Stimulated activated CD4-positive, alpha-beta T cell treated with anti-CD3 and anti-CD28 coated beads, Interleukin-4, amount 100 ng/mL, for 1 hour (primary cell): ENCODE measurements at places on chromosomes 7 and 10.

DNA sequence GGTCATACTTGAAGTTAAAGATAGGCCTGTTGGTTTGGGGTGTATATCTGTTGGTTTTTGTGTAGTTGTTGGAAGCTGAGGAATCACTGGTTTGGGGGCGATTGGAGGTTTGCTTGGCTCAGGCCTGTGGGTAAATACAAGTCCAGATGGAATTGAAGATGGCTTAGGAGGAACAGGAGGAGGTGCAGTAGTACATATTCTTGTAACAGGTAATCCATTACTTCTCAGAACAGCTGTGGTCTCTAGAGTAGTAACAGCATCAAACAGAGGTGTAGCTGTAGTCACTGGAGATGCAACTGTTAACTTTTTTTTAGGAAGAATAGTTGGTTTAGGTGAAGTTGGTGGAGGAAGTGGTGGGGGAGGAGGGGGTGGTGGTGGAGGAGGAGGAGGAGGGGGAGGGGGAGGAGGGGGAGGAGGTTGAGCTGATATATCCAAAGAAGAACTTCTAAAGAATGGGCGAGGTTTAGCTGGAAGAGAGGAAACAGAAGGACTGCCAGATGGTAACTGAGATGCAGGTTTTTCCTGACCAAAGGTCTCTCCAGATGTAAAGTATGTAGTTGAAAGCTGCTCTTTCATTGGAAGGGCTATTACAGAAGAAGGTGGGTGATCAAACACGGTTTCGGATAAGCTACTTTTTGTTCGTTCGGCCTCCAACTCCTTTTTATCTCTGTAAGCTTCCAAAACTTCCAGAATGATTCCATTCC, 209.2 kb downstream of the PCLO start:
- DNase-seq = no peak

DNA sequence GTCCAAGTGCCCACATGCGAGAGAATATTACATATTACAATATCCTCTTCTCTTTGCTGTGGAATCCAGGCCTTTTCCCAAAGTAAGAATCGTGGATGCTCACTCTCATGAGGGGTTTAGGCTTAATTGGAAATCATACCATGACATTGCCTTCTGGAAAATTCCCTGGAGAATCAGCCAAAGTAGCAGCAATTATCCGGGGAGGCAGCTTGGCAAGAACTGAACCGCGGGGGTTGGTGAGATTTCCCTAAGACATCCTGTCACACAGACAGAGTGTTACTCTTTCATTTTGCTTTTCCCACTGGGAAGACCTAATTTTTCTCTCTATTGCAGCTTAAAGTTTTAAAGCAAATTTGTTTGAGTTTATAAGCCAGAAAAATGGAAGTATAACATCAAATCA, 463.6 kb upstream of the DPP6 start:
- DNase-seq = no peak

DNA sequence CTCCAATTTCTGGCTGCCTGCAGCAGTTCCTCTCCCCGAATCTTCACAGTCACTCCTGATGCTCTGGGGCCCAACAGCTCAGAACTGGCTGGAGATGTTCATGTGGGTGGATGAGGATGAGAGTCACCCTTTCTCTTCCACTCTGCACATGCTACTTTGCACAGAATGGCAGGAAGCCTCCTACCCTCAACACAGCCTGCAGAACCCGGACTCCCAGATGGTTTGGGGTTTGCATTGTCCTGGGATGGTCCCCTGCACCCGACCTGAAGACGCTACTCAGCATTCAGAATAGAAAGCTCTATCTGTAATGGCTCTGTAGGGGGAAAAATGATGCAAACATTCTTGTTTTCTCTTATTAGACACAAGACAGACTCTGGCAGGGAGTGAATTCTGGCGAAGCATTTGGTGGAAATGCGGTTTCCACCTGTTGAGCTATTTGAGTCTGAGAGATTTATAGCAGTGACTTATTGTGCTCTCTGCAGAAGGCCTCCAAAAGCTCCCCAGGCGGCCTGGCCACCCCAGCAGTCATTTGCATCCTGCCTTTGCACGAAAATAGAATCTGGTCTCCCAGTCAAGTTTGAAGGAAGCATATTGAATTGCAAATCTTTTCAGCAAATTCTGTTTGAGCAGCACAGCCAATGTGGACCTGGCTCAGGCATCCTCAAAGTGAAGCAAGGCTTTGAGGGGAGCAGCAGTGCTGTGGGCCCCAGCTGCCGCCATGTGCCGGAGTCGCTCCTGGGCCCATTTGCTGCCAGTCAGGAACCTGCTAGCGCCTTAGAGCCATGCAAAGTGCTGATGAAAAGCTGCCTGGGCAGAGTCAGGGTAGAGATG, 309.3 kb downstream of the TCERG1L start:
- DNase-seq = no peak

- no peak for DNase-seq
Observed at GRCh38 chr7:146725520-146725919, 608.9 kb downstream of the CNTNAP2 start.

DNA sequence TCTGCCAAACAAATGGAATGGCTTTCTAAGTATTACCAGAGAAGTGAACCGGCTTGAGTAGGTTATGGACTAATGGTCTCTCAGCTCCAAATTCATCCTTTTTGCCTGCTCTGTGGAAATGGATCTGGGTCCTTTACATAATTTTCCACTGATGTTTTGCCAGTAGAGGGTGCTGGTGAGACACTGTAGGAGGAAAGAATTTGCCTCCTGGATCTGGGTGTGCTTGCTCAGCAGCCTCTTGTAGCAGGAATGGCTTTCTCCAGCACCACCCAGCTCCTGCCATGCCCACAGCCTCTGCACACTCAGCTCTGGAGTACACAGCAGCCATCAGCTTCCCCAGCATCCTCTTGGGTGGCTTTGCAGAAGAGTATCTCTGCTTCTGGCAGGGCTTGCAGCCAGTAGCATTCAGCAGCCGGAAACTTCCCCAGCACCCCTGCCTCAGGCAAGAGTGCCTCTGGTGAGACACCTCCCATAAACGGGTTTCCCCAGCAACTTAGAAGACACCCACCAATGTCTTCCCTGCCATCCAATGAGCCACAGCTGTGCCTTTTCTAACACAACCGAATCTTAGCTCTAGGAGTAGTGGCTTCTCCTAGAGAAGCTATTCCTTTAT, 235.0 kb upstream of the PLPP4 start:
- DNase-seq = no peak

DNA sequence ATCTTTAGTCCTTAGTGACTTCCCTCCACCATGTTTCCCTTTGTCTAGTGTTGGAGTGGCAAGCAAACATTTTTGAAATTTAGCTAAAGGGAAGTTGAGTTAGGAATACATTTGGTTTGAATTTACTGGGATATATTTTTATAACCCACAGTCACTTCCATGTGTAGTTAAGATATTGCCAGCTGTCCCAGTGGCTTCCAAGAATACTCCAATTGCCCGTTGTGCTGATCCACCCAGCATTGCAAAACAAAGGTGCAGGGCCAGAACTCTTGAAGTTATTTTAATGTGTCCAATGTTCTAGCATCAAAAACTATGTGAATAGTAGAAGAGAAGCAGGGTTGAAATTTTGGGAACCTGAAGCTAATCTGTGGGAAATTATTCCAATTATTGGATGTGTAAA, 2.5 kb upstream of the P4HA1 start:
- no peak for DNase-seq

GRCh38 chr7:42070068-42070467, 166.9 kb downstream of the GLI3 start:
- DNase-seq = no peak

DNA sequence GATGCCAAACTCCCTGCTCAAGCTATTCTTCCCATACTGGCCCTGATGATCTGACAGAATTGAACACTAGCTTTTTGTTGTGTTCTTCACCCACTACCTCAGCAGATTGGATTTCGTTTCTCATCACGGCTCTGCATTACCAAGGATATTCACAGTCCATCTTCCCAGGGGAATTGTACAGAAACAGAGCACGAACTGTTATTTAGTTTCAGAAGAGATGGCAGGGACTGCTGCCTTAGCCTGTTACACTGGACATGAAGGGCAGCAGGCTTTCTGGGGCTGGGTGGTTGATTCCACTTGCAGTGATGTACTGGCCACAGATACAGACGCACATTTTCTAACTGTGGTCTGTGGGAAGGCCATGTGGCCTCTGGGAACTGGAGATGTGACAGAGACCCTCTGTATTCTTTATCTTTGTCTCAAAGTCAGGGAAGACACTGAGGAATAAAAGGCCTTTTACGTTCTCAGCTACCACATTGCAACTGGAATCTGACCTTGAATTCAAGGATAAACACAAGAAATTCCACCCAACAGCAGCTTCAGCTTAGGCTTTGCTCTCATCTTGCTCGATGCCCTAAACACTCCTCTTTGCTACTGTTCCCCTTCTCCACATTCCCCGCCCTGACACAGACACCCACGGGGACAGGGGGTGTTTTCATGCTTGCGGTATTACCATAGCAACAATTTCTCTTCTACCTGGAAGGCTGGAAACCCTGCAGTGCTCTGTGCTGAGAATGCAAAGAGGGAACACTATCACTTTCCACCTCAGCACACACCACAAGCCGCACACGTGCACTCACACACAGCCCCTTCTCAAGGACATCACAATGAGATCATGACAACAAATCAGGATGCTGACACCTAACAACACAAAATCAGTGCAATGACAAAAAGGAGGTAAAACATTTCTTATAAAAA, 81.7 kb downstream of the RNF216 start:
- peak; percentile 61 for DNase-seq

DNA sequence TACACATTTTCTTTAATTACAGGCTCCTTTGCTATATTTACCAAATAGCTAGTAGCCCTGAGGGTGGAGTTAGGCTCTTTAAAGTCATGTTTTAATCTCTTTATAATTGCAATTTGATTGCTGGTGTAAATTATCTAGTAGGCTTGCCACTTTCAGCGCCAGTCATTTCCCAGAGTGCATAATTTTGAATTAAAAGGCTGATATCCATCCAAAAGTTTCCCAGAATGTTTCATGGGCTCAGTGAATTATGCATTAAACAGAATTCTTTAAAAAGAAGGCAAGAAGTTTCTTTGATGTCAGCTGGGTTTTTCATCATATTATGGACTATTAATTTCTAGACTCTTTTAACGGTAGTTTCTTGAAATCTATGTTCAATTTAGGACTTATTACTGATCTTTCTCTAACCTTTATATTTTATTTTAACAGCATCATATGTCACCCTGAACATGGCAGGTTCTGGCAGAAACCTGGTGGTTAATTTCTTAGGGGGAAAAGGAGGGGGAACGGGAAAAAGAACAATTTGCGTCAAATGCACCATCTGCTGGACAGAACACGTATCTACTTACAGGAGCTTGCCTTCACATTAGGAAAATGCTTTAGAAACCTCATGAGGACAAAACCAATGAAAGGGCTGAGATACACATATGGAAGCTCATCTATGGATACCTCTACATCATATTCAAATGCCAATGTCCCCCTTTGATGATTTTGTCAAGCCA, 171.1 kb downstream of the GRM3 start:
- DNase-seq = no peak

DNA sequence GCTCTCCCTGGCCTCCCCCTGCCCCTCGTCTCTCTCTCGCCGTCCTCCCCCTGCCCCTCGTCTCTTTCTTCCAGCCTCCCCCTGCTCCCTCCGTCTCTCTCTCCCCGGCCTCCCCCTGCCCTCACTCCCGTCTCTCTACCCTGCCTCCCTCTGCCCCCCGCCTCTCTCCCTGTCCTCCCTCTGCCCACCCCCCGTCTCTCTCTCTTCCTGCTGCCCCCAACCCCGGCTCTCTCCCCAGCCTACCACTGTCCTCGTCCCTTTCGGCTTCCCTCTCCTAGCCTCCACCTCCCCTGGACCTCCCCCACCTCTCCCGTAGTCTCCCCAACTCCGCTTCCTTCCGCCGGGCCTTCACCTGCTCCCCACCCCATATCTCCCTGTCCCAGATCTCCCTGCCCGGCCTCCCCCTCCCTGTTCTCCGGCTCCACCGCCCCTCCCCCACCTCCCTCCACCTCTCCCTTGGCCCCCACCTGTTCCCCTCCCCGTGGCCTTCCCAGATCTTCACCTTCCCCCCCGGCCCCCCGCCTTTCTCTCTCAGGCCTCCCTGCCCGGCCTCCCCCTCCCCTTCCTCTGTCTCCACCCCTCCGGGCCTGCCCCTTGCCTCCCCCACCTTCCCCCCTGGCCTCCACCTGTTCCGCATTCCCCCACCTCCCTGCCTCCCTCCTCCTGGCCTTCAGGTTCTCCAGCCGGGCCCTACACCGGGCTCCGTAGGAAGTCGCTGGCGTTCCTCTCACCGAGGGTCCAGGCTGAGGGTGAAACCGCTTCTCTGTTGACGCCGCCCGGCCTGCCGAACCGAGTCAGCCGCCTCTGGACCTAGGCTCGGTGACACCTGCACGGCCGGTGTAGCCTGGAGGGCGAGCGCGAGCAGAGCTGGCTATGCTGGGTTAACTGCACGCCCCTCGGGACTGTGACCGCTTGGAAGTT, 1.2 kb downstream of the GET4 start:
- DNase-seq = peak; percentile 13

- DNase-seq = no peak
Observed at GRCh38 chr7:104111271-104111670, 96.5 kb downstream of the ORC5 start.

DNA sequence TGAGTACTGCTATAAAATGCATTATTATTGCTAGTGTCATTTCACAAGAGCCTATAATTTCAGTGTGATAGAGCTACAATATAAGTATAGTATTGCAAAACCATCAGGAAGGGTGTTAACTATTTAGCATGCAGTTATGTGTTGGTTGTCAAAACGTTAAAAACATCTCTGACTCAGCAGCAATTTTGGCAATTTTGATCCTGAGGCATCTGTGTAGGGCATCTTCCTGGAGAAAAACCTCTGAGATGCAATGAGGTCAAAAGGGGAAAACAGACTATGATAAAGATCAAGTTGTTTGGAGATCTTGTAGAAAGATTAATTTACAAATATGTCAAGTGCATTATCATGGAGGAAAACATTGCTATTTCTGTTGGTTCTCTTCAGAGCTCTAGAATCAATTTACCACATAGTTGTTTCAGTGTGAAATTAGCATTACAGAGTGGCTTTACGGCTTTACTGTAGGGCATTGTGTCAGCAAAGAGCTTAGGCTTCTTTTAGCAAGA, 5.3 kb downstream of the CFTR start:
- no peak for DNase-seq

GRCh38 chr7:16615228-16615627, 30.3 kb downstream of the ANKMY2 start:
- DNase-seq = no peak

DNA sequence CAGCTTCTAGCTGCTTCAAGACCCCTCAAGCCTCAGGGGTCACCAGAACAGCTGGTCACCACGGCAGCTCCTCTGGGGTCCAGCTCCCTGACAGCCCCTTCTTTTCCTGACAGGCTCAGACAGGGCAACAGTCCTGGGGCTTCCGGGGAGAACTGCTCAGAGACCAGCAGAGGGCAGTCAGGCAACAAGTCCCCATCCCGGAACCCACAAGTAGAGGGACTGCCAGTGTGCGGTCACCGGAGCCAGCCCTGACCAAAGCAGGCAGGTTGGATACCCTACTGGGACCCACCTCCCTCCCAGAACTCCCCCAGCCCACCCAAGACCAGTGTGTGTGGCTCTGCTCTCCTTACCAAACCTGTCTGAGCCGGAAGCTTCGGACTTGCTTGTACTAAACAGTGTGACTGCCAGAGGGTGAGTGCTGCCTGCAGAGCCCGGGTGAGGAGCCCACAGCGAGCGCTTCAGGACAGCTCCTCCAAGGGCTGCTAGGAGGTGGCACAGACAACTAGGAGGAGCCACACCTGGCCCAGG, 40.3 kb downstream of the YKT6 start:
- DNase-seq = peak; percentile 60

GRCh38 chr7:137681657-137682562, 164.9 kb downstream of the DGKI start:
- no peak for DNase-seq

- no peak for DNase-seq
Observed at GRCh38 chr10:106795619-106796018, 368.9 kb downstream of the SORCS1 start.

- no peak for DNase-seq
Observed at GRCh38 chr7:36440880-36441279, 51.2 kb downstream of the ANLN start.
